ENCODE measurements at places on chromosomes 12 and 14. TPM values are rescaled to one million over a fixed set of nuclear protein-coding genes. Genes with fewer than 3 reads are reported as not detected.

GALNT8 gene
- 0.29 TPM for total RNA-seq

GZMH gene
- not detected for total RNA-seq

CLEC7A gene
- total RNA-seq, result not detected

CCDC197 gene
- not detected for total RNA-seq

CLEC4C gene
- not detected for total RNA-seq

MGP gene
- total RNA-seq, result 3.5 TPM

PRB2 gene
- not detected for total RNA-seq

XPOT gene
- total RNA-seq, result 121 TPM

CLEC4D gene
- total RNA-seq, result not detected

LIN7A gene
- total RNA-seq, result 19.7 TPM

PTPRO gene
- 1.2 TPM for total RNA-seq

PTGES3 gene
- total RNA-seq, result 52.3 TPM

MSRB3 gene
- total RNA-seq, result 37.1 TPM

TAS2R8 gene
- not detected for total RNA-seq

PRIMA1 gene
- total RNA-seq, result not detected

MAP3K12 gene
- 61.9 TPM for total RNA-seq

MDP1 gene
- total RNA-seq, result 25.5 TPM

EPYC gene
- not detected for total RNA-seq

SERPINA5 gene
- not detected for total RNA-seq

SLC6A13 gene
- total RNA-seq, result 0.17 TPM

RBP5 gene
- total RNA-seq, result 0.33 TPM

PLEKHD1 gene
- total RNA-seq, result under 0.01 TPM

KCNH3 gene
- total RNA-seq, result under 0.01 TPM

JDP2 gene
- total RNA-seq, result 48.6 TPM

GPRC5A gene
- 3.1 TPM for total RNA-seq

GPRC5D gene
- total RNA-seq, result not detected

RPGRIP1 gene
- total RNA-seq, result not detected

SPX gene
- not detected for total RNA-seq

TMEM233 gene
- under 0.01 TPM for total RNA-seq

MYH6 gene
- not detected for total RNA-seq

RPL10L gene
- total RNA-seq, result not detected

PUS1 gene
- total RNA-seq, result 12.4 TPM

USP5 gene
- total RNA-seq, result 134 TPM

AICDA gene
- total RNA-seq, result not detected

PTCSC3 gene
- total RNA-seq, result not detected

EIF4B gene
- 1,491 TPM for total RNA-seq

GZMB gene
- not detected for total RNA-seq

RNASE3 gene
- total RNA-seq, result not detected

BIN2 gene
- total RNA-seq, result not detected

OR6C75 gene
- total RNA-seq, result not detected

GPR84 gene
- not detected for total RNA-seq

FAM186B gene
- 0.99 TPM for total RNA-seq

FAM216A gene
- total RNA-seq, result 12.4 TPM

PLXNC1 gene
- total RNA-seq, result 6.8 TPM

VSX2 gene
- total RNA-seq, result not detected

FBRSL1 gene
- total RNA-seq, result 3.6 TPM

CCDC38 gene
- total RNA-seq, result not detected
